ENCODE measurements at places on chromosomes 2 and 18.

DNA sequence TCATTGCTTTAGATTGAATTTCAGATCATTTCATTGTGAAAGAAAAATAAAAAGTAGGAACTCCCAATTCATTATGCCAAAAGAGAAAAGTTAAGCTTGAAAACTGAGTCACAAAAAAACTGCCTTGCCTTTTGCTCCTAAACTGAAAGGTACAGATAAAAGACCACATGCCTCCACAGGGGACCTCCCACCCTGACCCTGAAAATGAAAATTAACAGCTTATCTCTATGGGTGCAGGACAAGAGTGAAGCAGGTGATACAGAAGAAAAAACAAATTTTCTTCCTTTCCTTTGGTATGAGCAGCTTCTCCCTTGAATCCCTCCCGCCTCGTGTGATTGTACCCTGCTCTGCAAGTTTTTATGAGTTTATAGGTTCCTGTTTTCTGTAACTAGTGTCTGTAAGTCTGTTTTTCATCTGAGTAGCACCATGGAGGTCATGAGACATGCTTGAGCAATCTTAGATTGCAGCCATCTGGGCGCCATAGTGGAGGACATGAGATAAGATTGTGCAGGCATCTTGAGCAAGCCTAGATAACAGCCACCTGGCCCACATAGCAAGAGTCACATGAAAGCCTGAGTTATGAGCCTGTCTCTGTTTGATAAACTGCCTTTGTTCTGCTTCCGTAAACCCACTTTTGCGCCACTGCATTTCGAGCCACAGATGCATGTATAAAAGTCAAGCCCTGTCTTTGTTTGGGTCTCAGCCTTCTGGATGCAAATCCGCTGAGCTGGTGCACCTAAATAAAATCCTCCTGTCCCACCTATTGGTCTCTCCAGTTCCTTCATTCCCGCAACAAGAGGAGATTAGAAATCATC lies 56.2 kb upstream of the DYNC1I2 start:
- no peak for DNase-seq

DNA sequence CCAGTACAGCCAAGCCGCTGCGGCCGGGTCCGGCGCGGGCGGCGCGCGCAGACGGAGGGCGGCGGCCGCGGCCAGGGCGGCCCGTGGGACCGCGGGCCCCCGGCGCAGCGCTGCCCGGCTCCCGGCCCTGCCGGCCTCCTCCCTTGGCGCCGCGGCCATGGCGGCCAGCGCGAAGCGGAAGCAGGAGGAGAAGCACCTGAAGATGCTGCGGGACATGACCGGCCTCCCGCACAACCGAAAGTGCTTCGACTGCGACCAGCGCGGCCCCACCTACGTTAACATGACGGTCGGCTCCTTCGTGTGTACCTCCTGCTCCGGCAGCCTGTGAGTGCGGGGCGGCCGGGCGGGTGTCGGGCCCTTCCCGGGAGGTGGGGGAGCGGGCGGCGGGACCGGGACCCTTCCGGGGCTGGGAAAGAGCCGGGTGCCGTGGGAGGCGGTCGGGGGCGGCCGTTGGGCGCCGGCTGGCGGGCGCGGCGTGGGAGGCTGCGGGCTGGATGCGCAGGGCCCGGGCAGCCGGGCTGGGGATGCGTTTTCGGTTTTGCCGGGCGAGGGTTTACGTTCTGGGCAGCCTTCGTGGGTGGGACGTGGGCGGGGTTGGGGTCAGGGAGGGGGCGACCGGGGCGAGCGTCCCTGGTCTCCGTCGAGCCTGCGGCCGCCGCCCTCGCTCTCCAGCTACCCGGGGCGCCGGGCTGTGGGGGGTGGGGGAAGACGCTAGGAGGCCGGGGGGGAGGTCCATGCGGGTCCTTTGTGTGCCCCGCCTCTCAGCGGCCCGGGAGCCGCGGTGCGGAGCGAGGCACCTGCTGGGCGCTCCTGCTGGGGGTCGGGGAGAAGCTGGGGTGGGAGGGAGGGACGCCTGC lies 537 bp downstream of the AGFG1 start:
- DNase-seq = peak; percentile 46

- no peak for DNase-seq
These were observed 4.2 kb downstream of the STAMBP start for GRCh38 chr2:73832930-73833329.

GRCh38 chr2:223222397-223222796 lies 170.4 kb downstream of the KCNE4 start:
- no peak for DNase-seq

- no peak for DNase-seq
These were observed 14.8 kb downstream of the CAD start for GRCh38 chr2:27231921-27232320.

DNA sequence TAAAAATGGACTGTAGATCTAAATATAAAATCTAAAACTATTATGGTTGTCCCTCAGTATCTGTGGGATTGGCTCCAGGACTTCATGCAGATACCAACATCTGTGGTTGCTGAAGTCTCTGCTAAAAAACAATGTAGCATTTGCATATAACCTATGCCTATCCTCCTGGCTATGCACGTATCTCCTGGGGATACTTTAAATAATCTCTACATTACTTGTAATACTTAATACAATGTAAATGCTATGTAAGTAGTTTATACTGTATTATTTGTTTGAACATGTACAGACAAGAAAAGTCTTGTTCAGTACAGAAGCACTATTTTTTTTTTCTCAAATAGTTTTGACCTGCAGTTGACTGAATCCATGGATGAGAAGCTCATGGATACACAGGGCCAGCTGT lies 134.9 kb downstream of the ZAP70 start:
- DNase-seq = no peak

DNA sequence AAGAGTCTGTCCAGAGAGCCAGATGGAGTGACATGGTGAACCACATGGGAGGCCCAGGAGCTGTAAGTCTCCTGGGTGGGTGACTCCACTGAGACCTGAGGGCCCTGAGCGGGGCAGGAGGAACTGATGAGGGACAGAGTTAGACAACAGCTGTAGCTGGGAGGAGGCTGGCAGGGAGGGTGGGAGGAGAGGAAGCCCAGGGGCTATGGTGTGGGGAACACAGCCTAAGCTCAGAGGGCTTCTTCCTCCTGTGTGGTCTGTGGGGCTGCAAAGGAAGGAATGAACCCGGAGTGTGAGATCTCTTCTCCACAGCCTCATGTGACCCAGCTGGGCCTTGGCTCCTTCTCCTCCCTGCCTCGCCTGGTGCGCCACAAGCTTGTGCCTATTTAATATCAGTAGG lies 395.6 kb upstream of the HS6ST1 start:
- peak; percentile 43 for DNase-seq

DNA sequence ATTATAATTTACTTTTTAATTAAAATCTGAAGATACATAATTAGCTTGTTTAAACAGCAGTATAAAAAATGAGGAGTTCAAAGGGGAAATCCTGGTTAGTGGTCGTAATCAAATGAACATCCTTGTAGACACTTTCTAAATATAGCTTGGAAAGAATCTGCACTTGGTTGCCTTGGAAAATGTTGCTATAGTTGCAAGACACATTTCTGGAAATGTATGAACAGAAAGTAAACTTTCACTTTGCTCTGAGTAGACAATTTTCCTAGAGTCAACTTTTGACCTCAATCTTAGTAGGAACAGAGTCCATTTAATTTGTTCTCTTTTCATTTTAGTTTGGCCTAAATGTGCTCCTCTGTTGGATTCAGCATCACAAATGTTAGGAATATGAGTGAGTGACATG lies 38.3 kb downstream of the GCA start:
- DNase-seq = no peak

DNA sequence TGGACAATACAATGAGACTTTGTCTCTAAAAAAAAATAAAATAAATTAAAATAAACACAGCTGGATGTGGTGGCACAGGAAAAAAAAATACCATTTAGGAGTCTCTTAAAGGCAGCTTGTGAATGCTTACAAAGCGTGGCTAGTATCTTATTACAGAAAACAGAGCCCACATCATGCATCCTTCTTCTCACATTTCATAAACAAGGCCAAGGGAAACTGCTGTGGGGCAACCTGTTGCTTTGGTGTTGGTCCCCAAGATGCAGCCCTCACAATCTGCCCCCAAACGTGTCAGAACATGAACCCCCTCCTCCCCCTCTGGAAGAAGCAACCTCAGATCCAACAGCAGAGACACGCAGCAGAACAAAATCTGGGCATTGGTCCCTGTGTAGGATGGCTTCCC lies 2.6 kb downstream of the SLC14A1 start:
- DNase-seq = no peak
